ENCODE measurements at places on chromosomes 6 and 20.

- DNase-seq, result no peak
These were observed 5.5 kb upstream of the CHRNA4 start for GRCh38 chr20:63366390-63367365.

DNA sequence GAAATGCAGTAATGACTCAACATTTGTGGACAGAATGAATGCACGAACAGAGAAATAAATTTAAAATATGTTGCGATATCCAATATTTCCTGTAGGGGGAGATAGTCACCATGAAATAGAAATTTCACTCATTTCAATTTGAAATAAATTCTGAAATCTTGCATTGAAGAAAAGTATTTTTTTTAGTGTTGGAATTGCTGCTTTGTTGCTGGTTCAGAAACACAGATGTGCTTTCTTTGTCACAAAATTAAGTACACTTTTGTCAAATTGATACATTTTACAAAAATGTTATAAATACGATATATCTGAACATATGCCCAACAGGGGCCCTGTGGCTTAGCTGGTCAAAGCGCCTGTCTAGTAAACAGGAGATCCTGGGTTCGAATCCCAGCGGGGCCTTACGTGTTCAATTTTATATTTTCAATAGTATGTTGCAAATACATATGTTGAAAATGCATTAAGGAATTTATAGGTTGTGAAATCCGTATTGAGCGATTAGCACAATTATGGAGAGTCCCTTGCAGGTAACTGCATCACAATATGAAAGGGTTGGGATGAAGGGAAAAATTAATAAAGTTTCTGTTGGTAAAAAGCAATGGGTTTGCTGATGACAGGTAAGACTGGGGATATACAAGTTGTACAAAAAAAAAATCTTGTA is 85.4 kb upstream of the PRSS16 start:
- no peak for DNase-seq

GRCh38 chr6:124494956-124495664 is 467.1 kb upstream of the RNF217 start:
- no peak for DNase-seq

DNA sequence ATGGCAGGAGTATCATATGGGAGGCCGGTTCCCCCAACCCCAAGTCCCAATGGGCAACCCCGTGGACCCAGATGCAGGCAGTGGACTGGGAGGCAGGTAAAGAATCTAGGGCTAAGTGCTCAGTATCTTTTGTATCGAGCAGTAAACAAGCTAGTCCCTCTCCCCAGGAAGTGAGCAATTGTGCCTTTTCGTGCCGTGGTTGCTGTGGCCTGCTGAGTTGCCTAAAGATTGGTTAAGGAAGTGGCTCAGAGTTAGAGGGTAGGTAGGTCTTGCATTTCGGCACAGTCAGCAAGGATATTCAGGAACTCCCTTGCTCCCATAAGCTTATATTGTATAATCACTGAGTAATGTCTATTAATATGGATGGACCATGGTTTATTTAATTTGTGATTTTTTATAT is 1.3 kb upstream of the DNAH8 start:
- DNase-seq, result no peak

DNA sequence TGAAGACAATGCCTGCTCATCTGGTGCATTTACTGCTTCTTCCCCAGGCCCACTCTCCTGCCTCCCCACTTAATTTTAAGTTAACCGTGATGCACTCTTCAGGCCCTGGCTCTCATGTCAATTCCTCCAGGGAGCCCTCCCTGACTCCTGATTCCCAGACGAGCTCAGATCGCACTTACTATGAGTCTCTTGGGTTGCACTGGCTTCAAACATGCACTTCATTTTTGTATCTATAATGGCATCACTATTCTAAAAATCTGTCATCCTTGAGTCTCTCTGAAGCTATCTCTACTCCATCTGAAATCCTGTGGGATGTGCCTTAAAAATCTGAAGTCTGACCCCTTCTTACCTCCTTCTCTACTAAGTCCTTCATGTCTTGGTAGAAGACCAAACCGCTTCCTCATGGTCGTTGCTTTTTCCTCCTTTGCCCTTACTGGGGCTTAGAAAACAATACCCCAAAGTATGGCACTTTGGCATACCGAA is 24.7 kb downstream of the COX4I2 start:
- DNase-seq, result no peak

- DNase-seq, result no peak
These were observed 22.4 kb downstream of the RNF8 start for GRCh38 chr6:37376078-37376743.
